HFFc6 (cell line): ENCODE measurements at places on chromosomes 11 and 22.

GRCh38 chr22:24040946-24041345, 29.8 kb downstream of the CABIN1 start:
- DNase-seq: no peak

- peak; percentile 83 for DNase-seq
These were observed 373.2 kb downstream of the DDX10 start for GRCh38 chr11:109037856-109038780.

GRCh38 chr22:44737406-44738346, 14.7 kb upstream of the ARHGAP8 start:
- DNase-seq: no peak

DNA sequence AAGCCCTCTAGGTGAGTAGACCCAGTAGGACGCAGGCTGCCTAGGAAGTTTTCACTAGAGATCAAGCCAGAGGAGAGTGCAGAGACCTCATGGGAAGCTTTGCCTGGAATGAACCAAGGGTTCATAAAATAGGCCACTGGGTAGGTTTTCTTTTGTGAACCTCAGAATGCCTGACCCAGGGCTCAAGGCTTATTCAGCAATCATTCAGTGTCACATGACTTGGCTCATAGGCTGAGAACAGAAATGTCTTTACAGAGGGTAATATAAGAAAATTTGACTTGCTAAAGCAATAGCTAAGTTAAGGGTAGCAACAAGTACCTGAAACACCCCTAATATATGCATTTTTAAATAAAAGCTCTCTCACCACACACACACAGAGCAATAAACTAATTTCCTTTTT, 132.6 kb downstream of the RAB38 start:
- DNase-seq: no peak

- DNase-seq: no peak
These were observed 13.6 kb upstream of the RNH1 start for GRCh38 chr11:520428-521176.

DNA sequence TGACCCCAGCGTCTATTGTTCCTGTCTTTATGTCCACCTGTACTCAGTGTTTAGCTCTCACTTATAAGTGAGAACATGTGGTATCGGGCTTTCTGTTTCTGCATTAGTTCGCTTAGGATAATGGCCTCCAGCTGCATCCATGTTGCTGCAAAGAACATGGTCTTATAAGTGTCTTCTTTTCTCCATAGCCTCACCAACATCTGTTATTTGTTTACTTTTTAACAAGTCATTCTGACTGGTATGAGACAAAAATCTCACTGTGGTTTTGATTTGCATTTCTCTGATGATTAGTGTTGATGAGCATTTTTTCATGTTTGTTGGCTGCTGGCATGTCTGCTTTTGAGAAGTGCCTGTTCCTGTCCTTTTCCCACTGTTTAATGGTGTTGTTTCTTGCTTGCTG, 21.7 kb upstream of the SLN start:
- no peak for DNase-seq

DNA sequence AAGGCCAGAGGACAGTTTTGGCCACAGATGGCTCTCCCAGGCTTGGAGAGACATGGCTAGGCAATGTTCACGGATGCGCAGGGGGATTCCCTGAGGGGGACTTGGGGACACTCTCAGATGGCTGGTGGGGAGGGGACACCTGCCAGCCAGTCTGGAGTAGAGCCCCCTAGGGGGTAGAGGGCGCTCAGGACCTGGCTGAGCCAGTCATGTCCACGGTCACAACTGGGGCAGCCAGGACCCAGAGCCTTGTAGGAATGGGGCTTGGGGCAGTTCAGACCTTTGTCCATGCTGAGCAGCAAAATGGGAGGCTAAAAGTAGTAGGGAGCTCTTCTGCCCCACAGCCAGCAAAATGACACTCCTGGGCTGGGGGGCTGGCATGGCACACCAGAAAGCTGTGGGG, 1.7 kb downstream of the CSDC2 start:
- no peak for DNase-seq

GRCh38 chr22:30208631-30209603, 37.6 kb downstream of the LIF start:
- peak; percentile 63 for DNase-seq

DNA sequence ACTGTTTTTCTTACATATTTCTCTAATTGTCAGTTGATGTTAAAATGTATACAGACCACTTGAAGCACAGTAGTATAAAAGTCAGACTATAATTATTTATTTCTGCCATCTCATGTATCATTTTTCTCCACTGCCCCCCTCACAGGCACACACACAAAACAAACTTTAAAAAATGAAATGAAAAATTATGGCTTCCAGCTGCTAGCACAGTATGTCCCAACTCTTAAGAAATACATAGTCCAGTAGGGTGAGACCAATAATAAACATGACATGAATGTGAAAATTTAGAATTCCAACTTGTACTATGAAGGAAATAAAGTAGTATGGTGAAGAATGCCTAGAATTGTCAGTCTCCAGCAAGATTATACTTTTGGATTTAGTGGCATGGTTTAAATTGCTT, 1247.9 kb downstream of the JRKL start:
- DNase-seq: no peak

DNA sequence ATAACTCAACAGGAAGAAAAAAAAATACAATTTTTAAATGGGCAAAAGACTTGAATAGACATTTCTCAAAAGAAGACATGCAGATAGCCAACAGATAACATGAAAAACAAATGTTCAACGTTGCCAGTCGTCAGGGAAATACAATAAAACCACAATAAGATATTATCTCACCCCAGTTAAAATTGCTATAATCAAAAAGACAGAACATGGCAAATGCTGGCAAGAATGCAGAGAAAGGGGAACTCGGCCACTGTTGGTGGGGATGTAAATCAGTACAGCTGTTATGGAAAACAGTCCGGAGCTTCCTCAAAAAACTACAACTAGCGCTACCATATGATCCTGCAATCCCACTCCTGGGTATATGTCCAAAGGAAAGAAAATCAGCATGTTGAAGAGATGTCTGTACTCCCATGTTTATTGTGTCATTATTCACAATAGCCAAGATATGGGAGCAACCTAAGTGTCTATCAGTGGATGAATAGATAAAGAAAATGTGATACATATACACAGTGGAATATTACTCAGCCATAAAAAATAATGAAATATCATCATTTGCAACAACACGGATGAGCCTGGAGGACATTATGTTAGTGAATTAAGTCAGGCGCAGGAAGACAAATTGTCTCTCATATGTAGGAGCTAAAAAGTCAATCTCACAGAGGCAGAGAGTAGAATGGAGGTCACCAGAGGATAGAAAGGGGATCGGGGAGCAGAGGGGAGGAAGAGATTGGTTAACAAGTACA, 12.2 kb upstream of the CYTH4 start:
- DNase-seq: no peak
